ENCODE measurements at places on chromosomes 12 and 14.
A peak's percentile ranks its signal among the peaks of the same experiment; 100 is the strongest.

GRCh38 chr12:53173085-53173715 lies 7.3 kb upstream of the ZNF740 start:
- DNase-seq = no peak

- DNase-seq = peak; percentile 57
Measured at GRCh38 chr14:91254461-91254860, 10.0 kb upstream of the GPR68 start.

- DNase-seq = no peak
Measured at GRCh38 chr12:70757830-70758493, 120.7 kb upstream of the PTPRB start.

GRCh38 chr12:9605483-9605882 lies 2.2 kb downstream of the KLRB1 start:
- no peak for DNase-seq

Measured in CD4-positive, alpha-beta T cell treated with Interleukin-17A for 4 hours (primary cell).